Left lobe of liver (tissue), 2 donors: ENCODE measurements at places on chromosomes 5 and 9.

- DNase-seq, result no peak
These were observed 1.1 kb upstream of the APBA1 start for GRCh38 chr9:69673311-69673640.

DNA sequence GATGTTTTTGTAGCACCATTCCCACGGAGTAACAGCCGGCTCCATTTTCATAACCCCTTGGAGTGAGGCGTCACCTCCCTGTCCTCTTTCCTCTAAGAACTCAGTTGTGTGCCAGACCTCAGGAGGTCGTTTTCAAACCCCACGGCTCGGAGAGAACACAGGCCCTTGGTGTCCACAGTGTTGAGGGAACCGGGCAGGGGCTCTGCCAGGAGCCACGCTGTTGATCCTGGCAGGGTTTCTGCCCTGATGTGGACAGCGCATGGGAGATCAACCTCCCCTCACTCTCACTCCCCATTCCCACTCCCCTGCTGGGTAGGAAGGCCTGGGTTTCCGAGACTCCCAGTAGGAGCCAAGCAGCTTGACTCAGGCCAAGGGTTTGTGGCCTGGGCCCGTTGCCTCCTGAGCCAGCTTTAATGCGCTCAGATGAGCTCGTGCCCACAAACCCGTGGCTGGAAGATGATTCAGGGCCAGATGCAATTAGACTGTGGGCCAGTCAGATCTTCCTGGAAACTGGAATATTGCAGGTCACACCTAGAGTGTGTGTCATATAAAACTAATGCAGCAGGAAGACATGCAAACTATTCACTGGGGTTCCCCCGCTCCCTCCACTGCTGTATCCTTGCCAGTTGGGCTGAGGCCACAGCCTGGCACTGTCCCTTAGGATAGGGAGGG lies 133.4 kb downstream of the SLC12A2 start:
- no peak for DNase-seq

DNA sequence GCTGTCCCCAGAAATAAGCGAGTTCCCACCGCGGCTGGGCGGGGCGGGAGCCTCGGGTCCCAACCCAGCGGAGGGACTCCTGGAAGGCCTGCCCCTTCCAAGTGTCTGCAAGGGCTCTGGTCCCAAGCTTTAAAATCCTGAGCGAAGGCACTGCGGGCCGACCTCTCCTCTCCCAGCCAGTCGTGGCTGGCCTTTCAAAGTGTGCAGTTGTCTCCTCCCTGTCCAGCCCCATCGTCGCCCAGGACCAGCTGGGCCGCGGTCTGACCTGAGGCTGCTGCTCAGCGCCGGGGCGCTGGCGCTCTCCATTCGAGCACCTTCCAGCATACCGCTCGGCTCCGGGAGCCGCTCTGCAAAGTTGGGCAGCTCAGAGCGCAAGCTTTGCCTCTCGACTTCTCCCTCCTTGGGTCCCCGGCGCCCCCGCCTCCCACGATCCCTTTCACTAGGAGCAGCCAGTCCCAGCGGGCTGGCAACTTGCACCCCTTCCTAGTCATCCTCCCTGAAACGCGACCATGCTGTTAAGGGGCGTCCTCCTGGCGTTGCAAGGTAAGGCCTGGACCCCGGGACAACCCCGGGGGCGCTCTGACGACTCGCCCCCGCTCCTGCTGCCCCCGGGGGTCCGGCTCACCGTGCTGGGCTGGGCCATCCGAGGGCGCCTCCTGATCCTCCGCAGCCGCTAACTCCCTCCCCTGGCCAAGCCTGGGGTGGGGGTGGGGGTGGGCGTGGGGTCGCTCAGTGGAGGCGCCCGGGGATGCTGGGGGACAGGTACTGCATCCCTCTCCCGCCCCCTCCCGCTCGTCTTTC lies at the start of gene MAMDC2:
TSS of gene MAMDC2 (plus strand) at position 160 of the 801 bp plus-strand sequence. CDS start at position 510, 350 bp downstream.
- DNase-seq, result no peak

- no peak for DNase-seq
These were observed 48.5 kb downstream of the SIL1 start for GRCh38 chr5:139149477-139150199.

- DNase-seq, result no peak
These were observed 2.9 kb downstream of the P4HA2 start for GRCh38 chr5:132224716-132225115.

DNA sequence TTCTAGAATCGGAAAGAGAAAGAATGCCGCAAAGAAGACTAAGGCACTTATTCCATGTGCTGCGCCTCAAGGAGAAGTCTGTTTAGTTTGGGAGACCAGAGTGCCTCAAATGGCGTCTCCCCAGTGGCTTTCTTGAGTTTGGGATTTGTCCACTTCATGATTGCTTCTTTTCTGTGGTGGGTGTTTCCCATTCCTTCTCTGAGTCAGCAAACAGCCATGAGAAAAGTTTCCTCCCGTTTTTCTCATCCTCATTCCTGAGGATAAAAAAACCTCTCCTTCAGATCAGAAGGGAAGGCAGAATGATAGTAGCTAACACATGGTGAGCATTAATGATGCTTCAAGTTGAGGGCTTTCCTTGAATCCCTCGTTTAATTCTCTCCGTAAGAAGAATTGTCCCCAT lies 275.9 kb upstream of the WWC1 start:
- no peak for DNase-seq

- DNase-seq, result no peak
These were observed 13.0 kb upstream of the RASGEF1C start for GRCh38 chr5:180222056-180222455.

DNA sequence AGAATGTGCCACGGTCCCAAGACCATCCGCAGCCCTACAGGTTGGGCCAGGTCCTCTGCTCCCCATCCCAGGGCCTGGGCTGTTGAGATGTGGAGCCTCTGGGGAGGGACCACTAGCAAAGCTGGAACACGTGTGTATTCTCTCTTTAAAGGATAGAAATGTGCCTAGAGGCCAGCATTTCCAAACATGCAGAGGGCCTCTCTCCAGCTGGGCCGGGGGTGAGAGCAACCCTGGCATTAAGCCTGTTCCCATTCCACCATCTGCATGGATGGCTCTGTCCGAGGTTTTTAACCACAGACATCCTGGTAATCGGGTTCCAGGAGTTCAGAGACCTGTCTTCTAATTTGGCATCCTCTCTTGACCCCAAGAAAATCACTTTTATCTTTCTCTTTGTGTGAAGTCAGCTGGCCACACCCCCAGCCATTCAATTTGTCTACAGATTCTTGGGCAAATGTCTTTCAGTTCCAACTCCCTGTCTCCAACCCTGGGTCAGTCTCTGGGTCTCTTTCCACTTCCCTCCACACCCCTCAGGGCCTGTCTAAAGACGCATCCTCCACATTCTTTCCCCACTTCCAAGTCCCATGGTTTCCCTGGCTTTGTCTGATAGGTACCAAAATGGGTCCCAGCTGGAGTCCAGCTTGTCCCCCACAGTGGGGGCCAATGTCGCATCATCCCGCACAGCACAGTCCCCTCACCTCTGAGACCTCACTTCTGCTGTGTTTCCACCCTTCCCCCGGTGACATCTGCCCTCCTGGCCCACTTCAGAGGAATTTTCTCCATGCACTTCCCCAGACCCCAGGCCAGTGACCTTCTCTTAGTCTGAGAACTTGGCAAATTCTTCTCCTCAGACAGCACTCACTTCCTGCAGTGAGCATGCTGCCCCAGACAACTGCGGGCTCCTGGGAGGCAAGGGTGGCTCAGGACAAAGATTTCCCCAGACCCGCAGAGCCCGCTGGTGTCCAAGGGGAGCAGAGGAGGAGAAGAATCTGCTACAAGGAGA lies 56.8 kb downstream of the PTPDC1 start:
- DNase-seq, result no peak

GRCh38 chr5:176678584-176678983 lies 31.3 kb downstream of the TSPAN17 start:
- no peak for DNase-seq

- DNase-seq, result no peak
These were observed 76.9 kb downstream of the IPO11 start for GRCh38 chr5:62489471-62489870.

DNA sequence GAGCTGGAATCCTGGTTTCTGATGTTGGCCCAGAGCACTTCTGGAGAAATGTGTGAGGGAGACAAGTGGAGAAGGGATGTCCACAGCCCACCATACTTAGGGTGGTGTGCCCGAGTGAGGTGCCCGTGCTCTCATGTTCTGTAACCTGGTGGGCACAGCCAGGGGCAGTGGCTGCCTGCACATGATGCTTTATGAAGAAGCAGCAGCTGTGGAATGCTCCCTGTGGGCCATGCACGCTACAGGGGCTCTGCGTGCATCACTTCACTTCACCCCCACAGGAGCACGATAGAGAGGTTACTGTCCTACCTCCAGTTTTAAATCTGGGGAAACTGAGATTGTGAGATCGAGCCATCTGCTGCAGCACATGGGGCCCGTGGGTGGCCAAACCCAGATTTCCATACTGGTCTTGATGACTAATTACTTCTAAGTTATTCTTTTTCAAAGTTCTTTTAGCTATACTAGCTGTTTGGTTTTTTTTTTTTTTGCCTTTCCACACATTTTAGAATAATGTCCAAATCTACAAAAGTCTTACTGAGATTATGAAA lies 441.6 kb downstream of the GADD45G start:
- no peak for DNase-seq

- DNase-seq, result no peak
These were observed 12.5 kb upstream of the ZSWIM6 start for GRCh38 chr5:61319388-61320146.

- DNase-seq, result no peak
These were observed 46.9 kb downstream of the AHRR start for GRCh38 chr5:368183-369084.

DNA sequence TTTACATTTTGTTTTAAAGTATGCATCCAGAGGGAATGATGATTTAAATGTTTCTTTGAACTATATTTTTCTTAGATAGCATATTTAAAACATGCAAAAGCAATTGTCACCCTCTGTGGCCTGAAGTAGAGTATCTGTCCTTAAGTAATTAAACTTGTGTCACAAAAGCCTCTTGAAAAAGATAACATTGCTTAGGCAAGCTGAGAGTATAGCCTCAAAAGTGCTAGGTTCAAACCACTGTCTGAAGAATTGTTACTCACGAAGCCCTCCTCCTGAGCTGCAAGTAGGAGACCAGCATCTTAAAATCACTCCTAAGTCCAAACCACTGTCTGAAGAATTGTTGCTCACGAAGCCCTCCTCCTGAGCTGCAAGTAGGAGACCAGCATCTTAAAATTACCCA lies 378.0 kb upstream of the PRR16 start:
- DNase-seq, result no peak
